Activated CD8-positive, alpha-beta T cell treated with anti-CD3 and anti-CD28 coated beads for 36 hours (primary cell): ENCODE measurements at places on chromosomes 7 and 10. TPM values are rescaled to one million over a fixed set of nuclear protein-coding genes. Genes with fewer than 3 reads are reported as not detected.

GRCh38 chr10:123648595-123648994, 17.6 kb upstream of the GPR26 start:
- no peak overlapping the region for H3K27ac ChIP-seq
- peaks cover 5% of the 10 kb centered on the region for H3K27me3 ChIP-seq
- H3K36me3 ChIP-seq: no peaks in the 10 kb centered on the region
- H3K4me1 ChIP-seq: no peaks in the 10 kb centered on the region

DNA sequence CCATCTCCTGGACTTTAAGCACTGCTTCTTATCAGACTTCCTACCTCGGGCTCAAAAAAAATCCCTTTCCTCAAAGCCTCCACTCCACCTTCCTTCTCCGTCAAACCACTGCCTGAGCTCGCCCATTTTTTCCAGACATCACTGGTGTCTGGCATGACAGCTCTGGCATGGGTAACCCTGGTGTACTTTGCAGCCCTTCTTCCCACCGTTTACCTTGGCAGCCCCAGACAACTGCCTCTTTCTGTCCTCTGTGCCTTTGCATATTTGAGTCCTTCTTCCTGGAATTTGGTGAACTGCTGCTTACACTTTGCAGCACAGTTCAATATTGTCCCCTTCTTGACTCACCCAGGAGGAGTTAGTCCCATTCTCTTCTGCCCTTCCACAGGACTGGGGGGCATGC, 144.6 kb upstream of the TBX20 start:
- H3K27ac ChIP-seq: no peak overlapping the region
- peaks cover 5% of the 10 kb centered on the region for H3K27me3 ChIP-seq
- DNase-seq: no peak
- no peak overlapping the region for H3K4me3 ChIP-seq
- H3K4me1 ChIP-seq: no peaks in the 10 kb centered on the region
- no peaks in the 10 kb centered on the region for H3K36me3 ChIP-seq

DNA sequence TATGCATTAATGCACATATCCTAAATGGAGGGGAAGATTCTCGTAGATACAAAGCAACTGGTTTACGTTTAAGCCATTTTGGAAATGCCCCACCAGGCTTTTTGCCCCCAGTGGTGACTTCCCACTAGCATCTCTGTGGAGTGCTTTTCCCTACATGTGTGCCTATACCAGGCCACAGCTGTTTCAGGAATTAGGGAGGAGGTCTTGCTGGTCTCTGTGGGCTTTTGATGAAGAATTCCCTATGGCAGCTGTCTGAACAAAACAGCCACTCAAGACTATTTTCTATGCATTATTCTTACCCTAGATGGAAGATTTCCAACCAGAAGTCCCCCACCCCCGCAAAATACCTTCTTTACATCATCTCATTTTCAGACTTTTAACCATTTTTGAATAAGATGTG, 52.0 kb upstream of the NMT2 start:
- no peak overlapping the region for H3K4me3 ChIP-seq
- H3K27me3 ChIP-seq: no peaks in the 10 kb centered on the region
- no peaks in the 10 kb centered on the region for H3K4me1 ChIP-seq
- no peak overlapping the region for H3K27ac ChIP-seq
- no peak for DNase-seq

GRCh38 chr10:21675157-21675796, 141.2 kb downstream of the MLLT10 start:
- DNase-seq: peak; percentile 55
- H3K27ac ChIP-seq: no peak overlapping the region
- peaks cover 8% of the 10 kb centered on the region for H3K4me1 ChIP-seq
- no peak overlapping the region for H3K4me3 ChIP-seq

DNA sequence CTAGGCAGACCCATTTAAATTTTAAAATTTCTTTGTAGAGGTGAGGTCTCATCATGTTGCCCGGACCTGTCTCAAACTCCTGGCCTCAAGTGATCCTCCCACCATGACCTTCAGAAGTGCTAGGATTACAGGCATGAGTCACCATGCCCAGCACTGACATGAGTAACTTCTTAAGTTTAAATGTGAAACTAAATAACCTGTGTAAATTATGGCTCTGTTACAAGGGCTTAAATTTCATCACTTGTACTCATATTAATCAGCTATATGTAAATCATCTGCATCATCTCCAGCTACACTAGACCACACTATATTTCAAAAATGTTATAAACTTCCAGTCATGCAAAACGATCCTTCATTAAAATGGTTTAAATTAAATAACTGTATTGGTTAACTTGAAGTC, 56.1 kb downstream of the ATAD1 start:
- H3K4me3 ChIP-seq: no peak overlapping the region
- H3K27ac ChIP-seq: peak overlapping the region; percentile 80
- peak; percentile 82 for DNase-seq
- peaks cover 28% of the 10 kb centered on the region for H3K4me1 ChIP-seq
- H3K36me3 ChIP-seq: peaks cover 26% of the 10 kb centered on the region

DNA sequence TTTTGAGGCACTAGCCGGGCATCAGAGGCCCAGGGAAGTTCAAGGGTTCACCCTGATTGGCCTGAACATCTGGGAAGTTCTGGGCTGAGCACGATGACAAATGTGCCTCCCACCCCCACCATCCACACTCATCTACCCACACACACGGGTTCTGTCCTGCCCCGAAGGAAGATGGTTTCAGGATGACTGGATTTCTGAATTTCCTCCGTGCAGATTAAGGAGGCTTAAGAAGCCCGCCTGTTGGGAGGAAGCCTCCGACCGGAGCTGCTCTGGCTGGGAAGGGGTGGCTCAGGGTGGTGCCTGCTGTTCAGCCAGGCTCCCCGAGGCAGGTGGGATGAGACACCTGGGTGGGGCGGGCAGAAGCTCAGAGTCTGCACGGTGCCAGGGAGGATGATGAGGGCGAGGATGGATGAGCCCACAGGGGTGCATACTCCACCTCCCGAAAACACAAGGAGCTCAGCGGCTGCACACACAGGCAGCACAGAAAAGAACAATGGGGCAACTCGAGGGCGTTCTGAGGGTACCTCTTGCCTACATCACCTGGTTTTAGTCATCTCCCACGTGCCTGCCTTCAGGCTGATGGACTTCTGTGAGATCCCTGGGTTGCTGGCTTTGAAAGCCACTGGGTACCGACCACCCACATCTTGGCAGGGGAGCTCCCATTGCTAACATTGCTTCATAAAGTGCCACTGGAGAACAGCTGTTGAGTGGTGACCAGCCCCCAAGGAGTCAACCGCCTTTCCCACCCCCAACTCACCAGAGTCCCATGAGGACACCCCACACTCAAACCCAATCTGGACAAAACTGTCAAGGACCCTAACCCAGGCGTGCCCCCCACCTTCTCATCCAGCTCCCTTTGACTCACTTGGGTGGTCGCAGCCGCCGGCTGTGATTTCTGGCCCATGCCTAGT, 41.2 kb downstream of the CALML3 start:
- H3K4me1 ChIP-seq: peaks cover 26% of the 10 kb centered on the region
- H3K27ac ChIP-seq: no peak overlapping the region
- no peaks in the 10 kb centered on the region for H3K27me3 ChIP-seq
- H3K4me3 ChIP-seq: no peak overlapping the region
- H3K36me3 ChIP-seq: no peaks in the 10 kb centered on the region
- no peak for DNase-seq

DNA sequence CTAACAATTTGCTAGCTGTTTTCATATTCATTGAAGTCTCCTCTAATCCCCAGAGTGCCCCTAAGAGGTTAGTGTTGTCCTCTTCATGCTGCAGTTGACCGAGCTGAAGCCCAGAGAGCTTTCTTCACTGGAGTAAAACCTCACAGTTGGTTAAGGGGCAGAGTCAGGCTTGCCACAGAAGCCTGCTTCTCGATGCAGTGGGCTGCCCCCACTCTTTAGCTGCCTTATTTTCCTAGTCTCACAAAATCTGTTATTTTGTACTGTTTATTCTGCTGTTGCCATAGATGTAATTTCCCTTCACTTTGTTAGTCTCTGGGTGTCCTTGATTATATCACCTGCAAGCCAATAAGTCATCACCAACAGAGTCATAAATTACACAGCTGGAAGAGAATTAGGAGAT, 56.3 kb upstream of the ZPBP start:
- peak overlapping the region; percentile 97 for H3K27ac ChIP-seq
- no peaks in the 10 kb centered on the region for H3K27me3 ChIP-seq
- peaks cover 91% of the 10 kb centered on the region for H3K4me1 ChIP-seq
- peak; percentile 52 for DNase-seq
- peaks cover 4% of the 10 kb centered on the region for H3K36me3 ChIP-seq

DNA sequence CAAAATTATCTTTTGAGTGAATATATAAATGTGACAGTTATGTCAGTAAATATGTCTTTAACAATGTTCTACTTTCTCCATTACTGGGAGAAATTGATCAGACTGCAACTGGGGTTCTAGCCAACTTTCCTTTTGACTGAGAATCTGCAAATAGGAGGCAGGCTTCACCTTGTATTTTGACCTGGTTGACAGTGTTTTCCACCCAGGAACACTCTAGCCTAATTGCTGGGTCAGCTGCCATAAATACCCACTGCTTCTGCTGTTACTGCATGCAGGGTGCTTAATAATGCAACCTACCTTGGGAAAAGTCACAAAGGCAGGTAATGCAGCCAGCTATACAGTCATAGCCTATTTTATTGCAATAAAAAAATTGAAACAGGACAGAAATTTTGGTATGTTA, 319.0 kb downstream of the DGKB start:
- H3K4me1 ChIP-seq: no peaks in the 10 kb centered on the region
- H3K27ac ChIP-seq: no peak overlapping the region
- no peak for DNase-seq
- no peaks in the 10 kb centered on the region for H3K27me3 ChIP-seq

DNA sequence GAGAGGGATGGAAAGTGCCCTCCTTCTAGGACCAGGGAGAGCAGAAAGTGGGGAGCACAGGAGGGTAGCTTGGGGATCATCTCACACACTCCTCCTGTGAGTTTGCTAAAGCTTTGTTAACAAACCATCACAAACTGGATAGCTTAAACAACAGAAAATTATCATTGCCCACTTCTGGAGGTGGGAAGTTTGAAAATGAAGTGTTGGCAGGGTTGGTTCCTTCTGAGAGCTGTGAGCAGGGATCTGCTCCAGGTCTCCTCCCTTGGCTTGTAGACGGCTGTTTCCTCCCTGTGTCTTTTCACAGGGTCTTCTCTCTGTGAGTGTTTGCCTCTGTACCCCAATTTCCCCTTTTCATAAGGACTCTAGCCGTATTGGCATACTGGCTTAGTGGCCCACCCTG, 32.0 kb upstream of the CXCL12 start:
- no peak overlapping the region for H3K27ac ChIP-seq
- H3K36me3 ChIP-seq: no peaks in the 10 kb centered on the region
- DNase-seq: no peak
- peaks cover 4% of the 10 kb centered on the region for H3K27me3 ChIP-seq
- no peak overlapping the region for H3K4me3 ChIP-seq

DNA sequence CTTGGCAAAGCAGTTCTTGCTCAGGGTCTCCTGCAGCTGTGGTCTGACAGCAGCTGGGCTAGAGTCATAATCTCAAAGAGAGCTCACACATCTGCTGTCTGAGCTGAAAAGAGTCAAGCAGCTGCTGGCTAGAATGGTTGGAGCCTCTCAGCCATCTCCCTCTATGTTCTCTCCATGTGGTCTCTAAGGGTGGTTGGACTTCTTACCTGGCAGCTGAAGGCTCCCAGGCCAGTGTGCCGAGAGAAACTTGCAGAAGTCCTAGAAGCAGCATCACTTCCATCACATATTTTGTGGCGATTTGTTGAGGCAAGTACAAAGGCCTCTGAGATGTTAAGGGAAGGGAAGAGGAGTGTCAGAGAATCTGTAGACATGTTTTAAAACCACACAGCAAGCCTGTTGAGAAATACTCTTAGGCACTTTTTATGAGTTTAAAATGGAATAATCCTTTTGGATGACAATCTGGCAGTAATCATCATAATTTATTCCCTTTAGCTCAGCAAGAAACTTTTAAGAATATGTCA, 93.2 kb downstream of the REEP3 start:
- H3K27ac ChIP-seq: no peak overlapping the region
- H3K36me3 ChIP-seq: peaks cover 9% of the 10 kb centered on the region
- DNase-seq: no peak
- H3K4me3 ChIP-seq: no peak overlapping the region
- no peaks in the 10 kb centered on the region for H3K27me3 ChIP-seq

DNA sequence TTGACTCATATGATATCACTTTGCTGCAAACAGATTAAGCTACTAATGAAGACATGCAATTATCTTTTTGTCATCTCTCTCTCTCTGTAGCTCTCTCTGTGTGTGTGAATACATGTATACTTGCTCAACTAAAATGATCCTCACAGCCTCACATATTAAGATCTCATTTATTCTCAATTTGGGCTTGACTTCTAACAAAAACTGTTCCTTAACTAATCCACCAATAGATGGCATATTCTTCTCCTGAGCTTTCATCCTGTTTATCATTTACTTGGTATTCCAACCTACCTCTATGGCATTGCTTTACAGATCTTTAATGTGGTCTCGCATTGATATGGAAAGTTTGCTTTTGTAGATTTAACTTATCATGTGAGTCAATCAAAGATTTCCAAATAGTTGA, 540.4 kb downstream of the CNTNAP2 start:
- no peaks in the 10 kb centered on the region for H3K27me3 ChIP-seq
- H3K36me3 ChIP-seq: no peaks in the 10 kb centered on the region
- no peak for DNase-seq
- no peak overlapping the region for H3K4me3 ChIP-seq
- peaks cover 4% of the 10 kb centered on the region for H3K4me1 ChIP-seq
- no peak overlapping the region for H3K27ac ChIP-seq

DNA sequence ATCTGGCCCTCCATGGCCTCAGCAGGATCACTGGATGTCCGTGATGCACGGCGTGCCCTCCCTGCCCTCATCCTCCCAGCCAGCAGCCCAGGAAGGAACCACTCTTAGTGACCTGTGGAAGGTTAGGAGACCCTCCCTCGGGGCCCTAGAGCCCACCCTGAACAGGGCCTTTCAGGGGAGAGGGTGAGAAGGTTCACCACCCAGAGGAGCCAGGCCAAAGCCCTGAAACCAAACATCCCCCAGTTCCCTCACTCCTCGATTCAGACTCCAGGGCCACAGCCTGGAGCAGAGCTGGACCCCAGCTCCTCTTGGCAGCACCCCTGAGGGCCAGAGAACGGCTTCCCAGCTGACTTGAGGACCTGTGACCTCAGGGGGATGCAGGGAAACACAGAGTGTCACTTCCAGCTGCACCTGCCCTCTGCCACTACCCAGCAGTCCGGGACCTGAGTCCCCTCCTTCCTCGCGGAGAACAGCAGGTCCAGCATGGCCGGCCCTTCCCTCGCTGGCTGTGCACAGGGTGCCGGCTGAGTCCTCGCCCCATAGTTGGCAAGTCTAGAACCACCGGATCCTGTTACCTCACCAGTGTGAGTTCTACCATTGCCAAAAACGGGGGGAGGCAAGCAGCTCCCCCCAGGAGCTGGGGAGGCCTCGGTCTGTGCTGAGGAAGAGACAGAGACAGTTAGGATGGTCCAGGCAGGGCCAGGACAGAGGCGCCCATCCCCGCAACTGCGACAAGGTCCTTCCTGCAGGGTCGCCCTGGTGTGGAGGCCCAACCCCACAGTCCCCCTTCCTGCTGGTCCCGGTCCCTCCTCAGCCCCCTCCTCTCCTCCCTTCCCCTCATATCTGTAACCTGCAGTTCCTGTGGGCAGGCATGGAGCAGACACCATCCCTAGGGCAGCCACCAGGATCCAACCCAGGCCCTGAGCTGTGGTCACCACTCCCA, 158.6 kb downstream of the NRF1 start:
- no peak overlapping the region for H3K27ac ChIP-seq
- no peak overlapping the region for H3K4me3 ChIP-seq
- H3K36me3 ChIP-seq: no peaks in the 10 kb centered on the region
- DNase-seq: no peak
- no peaks in the 10 kb centered on the region for H3K27me3 ChIP-seq

Gene ZNF746
- total RNA-seq: 12.6 TPM

Gene GBX1
- total RNA-seq: not detected

Gene ETV1
- total RNA-seq: 0.18 TPM

Gene LEP
- not detected for total RNA-seq

Gene NUTM2E
- total RNA-seq: not detected

Gene PRF1
- total RNA-seq: 113 TPM

Gene HTR5A
- total RNA-seq: not detected

Gene STMP1
- total RNA-seq: 21.1 TPM

Gene GRID2IP
- 0.18 TPM for total RNA-seq

Gene OIT3
- not detected for total RNA-seq
